DMS153 (cell line): ENCODE measurements at places on chromosomes 2 and 18.

DNA sequence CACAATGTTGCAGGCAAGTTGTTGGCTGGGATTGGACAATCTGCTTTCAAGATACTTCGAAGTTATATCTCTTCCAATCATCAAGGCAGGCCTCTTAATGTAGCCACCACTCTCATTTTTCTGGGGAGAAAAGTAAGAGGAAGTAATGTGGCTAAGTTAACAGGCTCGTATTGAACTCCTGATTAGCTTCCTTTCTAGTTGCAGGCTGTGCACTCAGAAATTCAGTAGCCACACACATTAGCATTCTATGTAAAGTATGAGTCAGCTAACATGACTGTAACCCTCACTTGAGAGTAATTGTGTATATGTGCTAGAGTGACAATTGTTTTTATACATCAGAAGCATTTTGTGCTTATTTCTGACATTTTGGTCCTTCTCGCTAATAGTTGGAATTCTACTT, 3.3 kb downstream of the TWSG1 start:
- DNase-seq = no peak

GRCh38 chr18:4318311-4318710, 136.8 kb downstream of the DLGAP1 start:
- no peak for DNase-seq

DNA sequence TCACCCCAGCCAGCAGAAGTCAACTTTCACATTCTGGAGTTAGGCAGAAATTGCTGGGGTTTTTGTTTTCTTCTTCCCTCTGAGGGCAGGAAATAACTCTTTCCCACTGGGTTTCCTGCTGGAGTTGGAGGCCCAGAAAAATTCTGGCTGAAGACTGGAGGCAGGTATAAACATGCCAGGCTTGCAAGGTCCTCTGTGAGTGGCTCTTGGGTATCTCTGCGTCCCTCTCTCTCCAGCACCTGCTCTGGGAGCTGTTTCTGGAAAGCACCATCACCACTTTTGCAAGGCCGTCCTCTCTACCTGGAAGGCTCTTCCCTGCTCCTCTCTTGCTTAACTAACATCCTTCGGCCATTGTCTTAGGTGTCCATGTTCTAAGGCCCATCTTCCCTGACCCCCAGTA, 91.0 kb downstream of the MCFD2 start:
- DNase-seq = no peak

GRCh38 chr2:188892636-188893035, 81.5 kb upstream of the COL3A1 start:
- no peak for DNase-seq

- DNase-seq = no peak
These were observed 40.2 kb downstream of the SEMA4F start for GRCh38 chr2:74694281-74694680.

DNA sequence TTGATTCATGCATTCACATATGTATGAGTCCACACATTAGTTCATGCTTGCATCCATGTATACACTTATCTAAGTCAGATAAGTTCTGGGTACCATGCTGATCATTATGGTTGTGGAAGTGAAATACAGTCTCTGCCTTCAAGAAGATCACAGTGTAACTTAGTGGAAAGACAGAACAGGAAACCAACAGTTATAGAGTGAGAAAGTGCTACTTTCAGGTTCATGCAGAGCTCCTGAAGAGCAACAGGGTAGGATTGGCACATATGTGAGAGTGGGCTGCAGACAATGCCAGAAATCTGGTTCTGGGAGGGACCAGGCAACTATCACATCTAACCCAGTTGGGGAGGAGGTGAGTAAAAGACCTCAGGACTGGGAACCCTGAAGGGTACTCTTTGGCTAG, 35.4 kb upstream of the PGAP1 start:
- DNase-seq = no peak

DNA sequence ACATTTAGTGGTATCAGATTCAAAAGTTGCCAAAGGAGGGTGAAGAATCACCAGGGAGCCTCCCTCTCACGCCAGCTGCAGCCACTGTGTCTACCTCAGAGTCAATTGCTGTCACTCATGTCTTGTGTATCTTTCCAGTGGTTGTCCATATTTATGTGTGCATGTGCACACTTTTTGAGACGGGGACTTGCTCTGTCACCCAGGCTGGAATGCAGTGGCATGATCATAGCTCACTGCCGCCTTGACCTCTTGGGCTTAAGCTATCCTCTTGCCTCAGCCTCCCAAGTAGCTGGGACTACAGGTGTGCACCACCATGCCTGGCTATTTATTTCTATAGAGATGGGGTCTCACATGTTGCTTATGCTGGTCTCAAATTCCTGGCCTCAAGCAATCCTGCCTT, 4.0 kb downstream of the MOCOS start:
- no peak for DNase-seq

- no peak for DNase-seq
These were observed 77.7 kb upstream of the IGFBP5 start for GRCh38 chr2:216773072-216773471.

- no peak for DNase-seq
These were observed 3.0 kb upstream of the SKOR2 start for GRCh38 chr18:47254341-47254939.

DNA sequence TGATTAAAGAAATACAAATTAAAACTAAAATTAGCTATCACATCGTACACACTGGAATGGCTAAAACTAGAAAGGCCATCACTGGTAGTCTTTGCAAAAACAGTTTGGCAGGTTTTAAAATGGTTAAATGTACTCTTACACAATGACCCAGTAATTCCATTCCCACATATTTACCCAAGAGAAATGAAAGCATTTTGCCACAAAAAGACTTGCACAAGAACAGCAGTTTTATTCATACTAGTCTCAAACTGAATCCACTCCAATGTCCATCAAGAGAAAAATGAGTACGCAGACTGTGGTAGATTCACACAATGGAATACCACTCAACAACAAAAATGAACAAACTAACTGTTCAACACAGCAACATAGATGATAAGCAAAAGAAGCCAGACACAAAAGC, 29.1 kb downstream of the SP140L start:
- no peak for DNase-seq
